ENCODE measurements at places on chromosomes 12 and 14. TPM values are rescaled to one million over a fixed set of nuclear protein-coding genes. Genes with fewer than 3 reads are reported as not detected.

- no peaks in the 10 kb centered on the region for H3K36me3 ChIP-seq
- DNase-seq = no peak
- no peaks in the 10 kb centered on the region for H3K27me3 ChIP-seq
- no peaks in the 10 kb centered on the region for H3K4me1 ChIP-seq
- H3K4me3 ChIP-seq = no peak overlapping the region
These were observed 29.5 kb downstream of the BMP4 start for GRCh38 chr14:53927171-53927570.

DNA sequence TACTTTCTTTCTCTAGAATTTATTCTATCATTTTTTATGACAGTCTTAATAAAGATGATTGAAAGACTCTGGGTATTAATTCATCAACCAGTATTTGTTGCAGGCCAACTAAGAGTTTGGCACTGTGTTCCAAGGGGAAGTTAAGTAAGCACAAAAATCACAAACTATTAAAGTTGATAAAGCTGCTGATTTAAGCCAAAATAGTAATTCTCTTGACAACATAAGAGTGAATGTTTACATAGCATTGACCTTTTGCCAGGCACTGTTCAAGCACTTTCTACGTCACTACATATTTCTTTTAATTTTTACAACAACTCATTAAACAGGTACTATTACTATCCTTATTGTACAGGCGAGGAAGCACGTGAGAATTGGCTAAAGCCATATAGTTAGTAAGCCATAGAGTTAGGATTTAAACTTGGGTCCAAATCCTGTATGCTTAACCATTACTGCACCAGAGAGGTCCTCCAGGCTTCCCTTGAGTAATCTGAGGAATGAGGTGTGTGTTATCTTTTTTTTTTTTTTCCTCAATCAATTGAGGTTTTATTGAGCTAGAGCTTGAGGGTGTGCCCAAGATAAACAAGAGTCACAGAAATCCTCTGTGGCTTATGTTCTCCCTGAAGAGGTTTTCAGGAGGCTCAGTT, 1009.6 kb downstream of the DIO2 start:
- H3K36me3 ChIP-seq = no peaks in the 10 kb centered on the region
- no peak for DNase-seq
- H3K4me3 ChIP-seq = no peak overlapping the region
- no peak overlapping the region for H3K27ac ChIP-seq

- H3K27me3 ChIP-seq = no peaks in the 10 kb centered on the region
- no peak overlapping the region for H3K4me3 ChIP-seq
These were observed 118.9 kb upstream of the PTPRB start for GRCh38 chr12:70756118-70756517.

DNA sequence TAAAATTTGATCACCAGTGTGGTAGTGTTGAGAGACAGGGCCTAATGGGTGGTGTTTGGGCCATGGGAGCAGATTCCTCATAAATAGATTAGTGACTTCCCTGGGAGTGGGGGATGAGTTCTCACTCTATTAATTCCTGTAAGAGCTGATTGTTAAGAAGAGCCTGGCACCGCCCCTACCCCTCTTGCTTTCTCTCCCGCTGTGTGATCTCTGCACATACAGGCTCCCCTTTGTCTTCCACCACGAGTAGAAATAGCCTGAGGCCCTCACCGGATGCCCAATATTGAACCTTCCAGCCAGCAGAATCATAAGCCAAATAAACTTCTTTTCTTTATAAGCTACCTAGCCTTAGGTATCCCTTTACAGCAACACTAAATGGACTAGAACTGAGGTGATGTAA, 31.9 kb upstream of the CAND1 start:
- no peak for DNase-seq
- H3K27ac ChIP-seq = no peak overlapping the region
- H3K27me3 ChIP-seq = peaks cover 8% of the 10 kb centered on the region
- no peaks in the 10 kb centered on the region for H3K36me3 ChIP-seq

- no peak for DNase-seq
- H3K27ac ChIP-seq = no peak overlapping the region
- H3K36me3 ChIP-seq = no peaks in the 10 kb centered on the region
- H3K4me3 ChIP-seq = peak overlapping the region; percentile 1
- no peaks in the 10 kb centered on the region for H3K27me3 ChIP-seq
- peaks cover 22% of the 10 kb centered on the region for H3K4me1 ChIP-seq
These were observed 71.3 kb downstream of the DUSP6 start for GRCh38 chr12:89280833-89281538.

ATL1 gene
- 4.2 TPM for total RNA-seq

DLGAP5 gene
- total RNA-seq = 0.49 TPM

CFAP251 gene
- 0.70 TPM for total RNA-seq

INTS13 gene
- total RNA-seq = 13.2 TPM

BRMS1L gene
- total RNA-seq = 5.7 TPM
